ENCODE measurements at places on chromosomes 3 and 15.

DNA sequence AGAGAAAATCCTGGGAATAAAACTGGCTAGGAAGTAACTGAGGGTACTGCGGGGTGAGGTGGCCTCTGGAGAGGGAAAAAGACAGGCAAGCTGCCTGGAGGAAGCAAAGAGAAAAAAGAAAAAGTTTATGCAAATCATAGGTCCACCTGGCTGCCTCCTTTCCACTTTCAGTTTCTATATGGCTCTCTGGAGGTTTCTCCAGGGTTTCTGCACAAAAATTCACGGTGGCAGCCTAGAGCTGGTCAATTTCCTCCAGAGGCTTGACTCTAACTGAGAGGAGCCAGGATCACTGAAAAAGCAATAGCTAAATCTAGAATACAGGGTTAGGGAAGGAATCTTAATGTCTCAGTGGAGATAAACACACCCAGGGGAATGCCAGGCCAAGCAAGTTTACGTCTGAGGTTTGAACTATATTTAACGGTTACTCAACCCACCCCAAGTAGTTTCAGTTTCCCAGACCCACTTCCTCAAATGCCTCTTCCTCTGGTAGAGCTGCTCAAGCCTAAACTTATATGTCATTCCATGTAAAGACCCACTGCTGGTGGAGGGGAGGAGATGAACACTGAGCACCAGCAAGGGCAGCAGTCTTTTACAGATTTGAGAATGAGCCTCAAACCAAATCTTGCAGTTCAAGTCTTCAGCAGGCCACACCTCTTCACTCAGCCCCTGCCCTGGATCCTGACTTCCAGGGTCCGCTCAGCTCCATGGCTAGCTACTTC lies 5.7 kb downstream of the LYSMD2 start:
- DNase-seq: peak; percentile 74

- DNase-seq: peak; percentile 4
Observed at GRCh38 chr3:160200353-160200752, 24.9 kb upstream of the C3orf80 start.

DNA sequence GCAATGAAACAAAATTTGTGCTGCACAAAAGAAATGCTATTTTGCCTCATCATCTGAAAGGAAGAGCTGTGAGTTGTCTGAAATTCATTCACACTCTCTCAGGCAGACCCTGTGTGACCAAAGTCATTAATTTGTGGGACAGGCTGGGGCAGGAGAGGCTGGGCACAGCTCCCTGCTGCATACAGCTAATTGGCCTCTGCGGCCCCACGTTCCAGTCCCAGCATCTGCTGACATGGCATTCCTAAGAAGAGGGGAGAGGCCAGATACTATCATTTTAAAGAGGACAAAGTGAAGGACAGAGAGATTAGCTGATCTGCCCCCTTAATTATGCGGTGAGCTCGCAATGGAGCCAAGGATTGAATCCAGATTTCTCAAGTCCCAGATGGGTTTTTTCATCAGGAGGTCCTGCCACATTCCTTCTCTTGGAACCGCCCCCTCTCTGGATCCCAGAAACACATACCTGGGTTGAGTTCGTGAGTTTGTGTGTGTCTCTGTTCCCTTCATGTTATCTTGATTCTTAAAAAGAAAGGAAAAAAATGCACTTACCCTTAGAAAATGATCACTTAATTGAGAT lies 25.1 kb downstream of the POLR2M start:
- DNase-seq: no peak

GRCh38 chr3:114892880-114893279 lies 254.2 kb downstream of the ZBTB20 start:
- no peak for DNase-seq

DNA sequence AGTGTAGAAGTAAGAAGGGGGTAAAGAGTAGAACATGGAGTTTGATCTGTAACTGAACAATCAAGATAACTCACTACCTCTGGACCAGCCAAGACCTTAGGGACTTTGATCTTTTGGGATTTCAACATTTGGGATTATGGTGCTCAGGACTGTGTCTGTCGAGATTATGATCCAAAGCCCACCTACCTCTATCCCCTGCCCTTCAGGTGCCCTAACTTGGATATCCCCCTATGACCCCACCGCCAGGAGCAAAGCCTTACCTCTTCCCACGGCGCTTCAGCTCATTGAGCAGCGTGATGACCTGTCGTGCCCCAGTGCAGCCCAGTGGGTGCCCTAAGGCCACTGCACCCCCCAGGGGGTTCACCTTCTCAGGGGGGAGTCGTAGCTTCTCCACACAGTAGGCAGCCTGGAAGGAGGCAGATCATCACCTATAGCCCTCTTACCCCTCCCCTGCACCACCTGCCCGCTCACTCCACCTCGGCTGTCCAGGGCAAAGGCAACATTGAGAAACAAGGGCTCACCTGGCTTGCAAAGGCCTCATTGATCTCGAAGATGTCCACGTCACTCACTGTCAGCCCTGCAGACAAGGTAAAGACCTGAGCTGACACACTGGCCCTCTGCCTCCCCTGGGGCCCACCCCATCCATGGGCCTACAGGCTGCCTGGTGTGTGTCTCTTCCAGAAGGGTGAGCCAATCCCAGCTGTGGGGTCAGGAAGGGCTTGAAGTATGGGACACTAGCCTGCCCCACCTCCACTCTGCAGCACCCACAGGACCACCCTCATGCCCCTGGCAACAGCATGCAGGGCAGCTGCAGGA lies 11.4 kb downstream of the ACAA1 start:
- DNase-seq: no peak

GRCh38 chr15:59536553-59536952 lies 75.0 kb upstream of the GCNT3 start:
- DNase-seq: no peak

GRCh38 chr15:100909989-100910955 lies 8.9 kb upstream of the LRRK1 start:
- no peak for DNase-seq

- no peak for DNase-seq
Observed at GRCh38 chr3:28923994-28924393, 356.9 kb upstream of the RBMS3 start.

- DNase-seq: no peak
Observed at GRCh38 chr3:29354894-29355293, 74.0 kb downstream of the RBMS3 start.

DNA sequence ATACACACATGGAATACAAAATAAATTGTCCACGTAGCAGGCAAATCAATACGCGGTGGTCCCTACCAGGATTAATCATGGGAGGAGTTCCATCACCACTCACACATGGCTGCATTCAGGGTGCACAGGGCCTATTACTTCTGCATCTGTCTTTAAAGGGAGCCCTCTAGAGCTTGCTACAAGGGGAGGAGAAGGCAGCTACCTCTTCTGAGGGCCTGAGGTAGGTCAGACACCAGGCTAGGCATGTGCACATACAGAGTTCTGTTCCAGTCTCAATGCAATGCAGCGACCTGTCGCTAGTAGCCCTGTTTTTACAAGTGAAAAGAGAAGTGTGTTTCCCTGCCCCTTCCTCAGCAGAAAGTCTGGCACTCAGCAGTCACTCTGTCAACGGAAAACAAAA lies 102.7 kb downstream of the ROBO2 start:
- DNase-seq: no peak

DNA sequence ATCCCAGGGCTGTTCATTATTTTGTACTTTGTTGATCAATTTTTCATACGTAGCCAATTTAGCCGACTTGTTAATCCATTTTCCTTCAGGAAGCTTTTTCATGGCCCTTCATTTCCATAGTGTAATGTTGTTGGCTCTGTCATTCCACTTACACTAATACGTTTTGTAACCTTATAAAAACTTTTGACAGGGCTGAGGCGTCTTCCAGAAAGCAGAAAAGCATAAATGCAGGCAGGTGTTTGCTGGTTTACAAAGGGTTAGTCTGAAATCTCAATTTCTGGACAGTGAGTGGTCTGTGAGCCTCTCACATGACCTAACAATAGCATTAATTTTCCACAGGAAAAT lies 444.0 kb downstream of the OTOL1 start:
- DNase-seq: no peak

DNA sequence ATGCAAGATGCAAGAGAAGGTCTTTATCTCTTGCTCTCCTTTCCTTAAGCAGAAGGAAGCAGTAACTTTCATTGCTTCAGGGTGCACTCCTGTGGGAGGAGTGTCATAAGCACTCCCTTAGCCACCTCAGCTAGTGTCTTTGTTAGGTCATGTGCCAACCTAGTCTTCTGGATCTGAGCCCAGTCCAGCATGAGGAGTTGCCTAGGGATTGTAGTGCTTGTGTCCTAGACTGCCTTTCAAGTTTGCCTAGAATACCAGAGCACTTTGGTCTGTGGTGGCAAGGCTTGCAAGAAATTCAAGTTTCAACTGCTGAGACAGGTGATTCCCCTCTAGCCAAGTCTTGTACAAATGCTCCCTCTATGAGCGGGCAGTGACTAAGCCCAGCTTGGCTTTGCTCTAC lies 633.6 kb downstream of the ZNF385D start:
- peak; percentile 18 for DNase-seq

- DNase-seq: peak; percentile 41
Observed at GRCh38 chr3:39434574-39434973, 28.1 kb downstream of the RPSA start.

GRCh38 chr3:73706771-73707170 lies 82.0 kb upstream of the PDZRN3 start:
- DNase-seq: no peak

GRCh38 chr3:128075522-128076482 lies 23.6 kb downstream of the SEC61A1 start:
- DNase-seq: peak; percentile 84

- no peak for DNase-seq
Observed at GRCh38 chr3:151743855-151744254, 10.1 kb downstream of the AADACL2 start.

- DNase-seq: no peak
Observed at GRCh38 chr15:99565049-99565298, 810 bp upstream of the MEF2A start.

GRCh38 chr3:195297446-195297845 lies 26.5 kb upstream of the XXYLT1 start:
- no peak for DNase-seq

- no peak for DNase-seq
Observed at GRCh38 chr15:101451846-101452245, 37.7 kb downstream of the PCSK6 start.

DNA sequence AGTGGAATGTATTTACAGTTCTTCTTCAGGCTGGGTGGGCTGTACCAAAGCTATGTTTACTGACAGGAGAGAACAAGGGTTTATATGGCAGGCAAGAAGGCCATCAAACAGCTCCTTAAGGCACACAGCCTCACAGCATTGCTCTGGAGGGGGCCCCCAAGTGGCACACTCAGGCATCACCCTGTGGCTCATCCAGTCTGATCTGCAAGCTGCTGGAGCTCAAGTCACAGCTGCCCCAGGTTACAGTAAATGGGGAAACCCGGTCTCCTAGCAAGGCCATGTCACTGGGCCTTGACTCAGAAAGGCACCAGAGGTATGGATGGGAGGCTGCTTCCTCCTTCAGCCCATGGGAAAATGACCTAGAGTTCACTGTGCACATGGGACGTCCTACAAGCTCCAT lies 67.5 kb downstream of the TFG start:
- peak; percentile 52 for DNase-seq

DNA sequence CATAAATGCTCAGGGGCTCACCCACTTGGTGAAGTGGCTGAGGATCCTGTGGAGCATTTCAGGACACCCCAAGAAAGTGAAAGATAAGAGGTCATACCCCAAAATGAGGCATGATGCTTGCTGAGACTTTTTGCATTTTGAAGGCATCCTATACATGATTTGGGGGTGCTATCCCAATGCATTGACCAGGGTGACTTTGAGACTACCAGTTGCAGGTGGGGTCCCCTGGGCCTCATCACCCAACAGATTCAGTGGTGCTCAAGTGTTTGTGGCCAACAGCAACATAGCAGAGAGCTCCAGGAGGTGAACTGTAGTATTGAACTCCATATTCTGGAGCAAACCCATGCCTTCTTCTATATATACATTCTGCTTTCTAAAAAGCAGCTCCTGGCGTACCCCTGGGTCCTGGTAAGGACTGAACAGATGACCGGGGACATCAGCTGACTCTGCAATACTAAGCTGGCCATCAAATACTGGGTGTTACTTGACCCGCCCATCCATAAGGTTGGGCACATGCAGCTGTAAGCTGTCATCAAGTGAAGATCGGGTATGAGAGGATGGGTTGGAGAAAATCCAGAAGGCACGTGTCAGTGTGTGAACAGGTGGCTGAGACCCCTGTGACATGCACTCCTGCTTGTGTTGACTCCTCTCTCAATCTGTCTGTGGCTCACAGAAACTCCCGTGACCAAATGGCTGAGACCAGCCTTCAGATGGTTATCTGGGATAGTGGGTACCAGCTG lies 143.3 kb downstream of the KLF13 start:
- no peak for DNase-seq

- DNase-seq: no peak
Observed at GRCh38 chr3:177336873-177337450, 139.7 kb upstream of the TBL1XR1 start.

DNA sequence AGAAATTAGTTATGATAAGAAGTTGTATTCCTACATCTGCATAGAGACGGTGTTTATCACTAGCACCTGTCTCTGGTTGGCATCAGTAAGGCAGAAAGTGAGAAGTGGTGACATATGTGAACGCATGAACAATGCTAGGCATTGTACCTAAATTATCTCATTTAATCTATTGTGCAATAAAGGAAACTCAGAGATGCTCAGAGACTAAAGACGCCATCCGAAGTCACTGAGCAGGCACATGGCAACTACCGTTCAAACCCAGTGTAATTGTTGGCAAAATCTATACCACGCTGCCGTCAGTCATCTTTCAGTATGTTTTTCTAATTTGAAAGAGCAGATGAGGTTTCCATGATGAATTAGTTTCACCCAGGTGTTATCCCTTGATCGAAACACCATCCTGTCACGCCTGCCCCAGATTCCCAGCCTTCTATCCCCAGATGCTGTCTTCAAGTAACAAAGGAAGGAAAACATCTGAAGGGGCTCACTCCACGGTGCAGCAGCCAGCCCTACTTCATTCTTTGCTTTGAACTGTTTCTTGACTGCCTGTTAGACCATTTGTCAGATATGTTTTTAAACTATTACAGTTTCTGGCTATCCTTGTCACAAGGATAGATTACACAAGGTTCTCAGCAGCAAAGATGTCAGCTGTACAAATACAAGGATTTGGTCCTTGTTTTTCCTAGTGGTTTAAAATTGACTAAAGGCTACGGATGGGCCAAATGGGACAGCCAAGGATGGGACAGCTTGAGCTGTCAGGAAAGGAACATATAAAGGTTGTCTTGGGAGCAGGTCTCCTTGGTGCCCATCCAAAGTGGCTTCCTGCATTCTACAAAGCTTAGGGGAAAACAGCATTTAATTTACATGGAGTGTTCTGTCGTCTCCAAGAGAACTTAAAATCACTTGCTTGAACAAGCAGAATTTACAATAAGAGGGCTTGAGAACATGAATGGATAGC lies 99.1 kb downstream of the TMEM108 start:
- DNase-seq: no peak

DNA sequence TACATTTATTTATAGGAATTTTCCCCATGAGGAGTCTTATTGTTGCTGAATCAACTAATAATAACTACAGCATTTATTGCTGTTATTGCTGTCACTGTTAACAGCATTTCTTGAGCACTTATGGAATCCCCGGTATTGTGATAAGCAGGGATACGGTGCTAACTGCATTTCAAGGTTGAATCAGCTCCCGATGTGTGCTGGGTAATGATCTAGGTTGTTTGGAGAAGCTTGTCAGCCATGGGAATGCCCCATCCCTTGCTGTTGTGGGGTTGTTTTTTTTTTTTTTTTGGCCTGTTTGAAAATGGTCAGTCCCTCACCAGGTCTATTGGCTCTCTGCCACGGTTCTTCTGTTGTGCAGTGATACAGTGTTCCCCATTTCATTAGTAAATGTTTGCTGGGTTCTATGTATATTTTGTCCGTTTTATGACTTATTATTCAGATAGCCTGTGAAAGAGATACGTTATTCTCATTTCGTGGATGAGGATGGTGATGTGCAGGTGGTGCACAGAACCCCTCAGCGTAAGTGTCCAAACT lies 48.5 kb downstream of the MED12L start:
- DNase-seq: no peak

- DNase-seq: no peak
Observed at GRCh38 chr15:63827113-63827512, 6.6 kb downstream of the HERC1 start.

All from kidney tubule cell (primary cell).